ENCODE measurements at places on chromosomes 7 and 10. TPM values are rescaled to one million over a fixed set of nuclear protein-coding genes. Genes with fewer than 3 reads are reported as not detected.
A peak's percentile ranks its signal among the peaks of the same experiment; 100 is the strongest.

Gene TMEM176A
- total RNA-seq, result 8.0 TPM

Gene ZNF853
- 13.7 TPM for total RNA-seq

Gene NME8
- 0.67 TPM for total RNA-seq

Gene CLEC2L
- 0.22 TPM for total RNA-seq

Gene TAS2R3
- total RNA-seq, result 3.9 TPM

Gene NRF1
- total RNA-seq, result 32.4 TPM

GRCh38 chr10:130354976-130355795 lies 219.0 kb downstream of the GLRX3 start:
- no peak overlapping the region for H3K27ac ChIP-seq
- H3K36me3 ChIP-seq, result no peaks in the 10 kb centered on the region
- peaks cover 4% of the 10 kb centered on the region for H3K27me3 ChIP-seq
- H3K4me1 ChIP-seq, result no peaks in the 10 kb centered on the region

- no peak overlapping the region for H3K4me3 ChIP-seq
- H3K4me1 ChIP-seq, result no peaks in the 10 kb centered on the region
- H3K27ac ChIP-seq, result no peak overlapping the region
- no peaks in the 10 kb centered on the region for H3K36me3 ChIP-seq
- DNase-seq, result no peak
- no peaks in the 10 kb centered on the region for H3K27me3 ChIP-seq
Observed at GRCh38 chr7:38541440-38541839, 89.7 kb downstream of the AMPH start.

DNA sequence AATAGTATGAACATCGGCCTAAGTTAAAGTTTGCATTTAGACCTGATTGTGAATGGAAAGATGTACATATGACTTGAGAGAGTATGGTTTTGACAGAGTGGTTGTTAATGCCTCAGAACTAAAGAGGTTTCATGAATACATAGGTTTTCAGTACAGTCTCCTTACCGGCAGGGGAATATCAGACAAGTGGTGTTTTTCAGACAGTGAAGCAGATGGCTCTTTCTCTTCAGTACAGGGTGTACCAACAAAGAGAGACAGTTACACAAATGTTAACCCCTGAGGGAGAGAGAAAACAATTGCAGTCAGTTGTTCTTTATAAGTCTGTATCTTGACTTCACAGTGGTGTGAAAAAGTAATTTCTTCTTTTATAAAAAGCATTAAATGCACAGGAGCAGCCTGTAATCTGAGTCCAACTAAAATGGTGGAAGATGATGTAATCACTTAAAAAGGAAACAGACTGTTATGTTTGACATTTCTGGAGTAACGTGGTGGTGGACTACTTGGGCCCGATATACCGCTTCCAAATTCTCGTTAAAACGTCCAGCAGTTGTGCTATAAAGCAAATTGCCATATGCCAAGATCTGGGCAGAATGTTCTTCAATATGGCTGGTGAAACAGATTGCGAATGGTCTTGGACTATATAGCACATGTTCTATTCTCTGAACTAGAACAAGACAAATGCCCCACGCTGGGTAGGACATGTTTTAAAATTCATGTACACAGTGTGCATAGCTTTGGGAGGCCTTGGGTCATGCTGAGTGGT lies 69.2 kb downstream of the SDK1 start:
- no peak for DNase-seq
- H3K27me3 ChIP-seq, result no peaks in the 10 kb centered on the region
- peaks cover 5% of the 10 kb centered on the region for H3K36me3 ChIP-seq
- peak overlapping the region; percentile 32 for H3K27ac ChIP-seq

GRCh38 chr10:47241946-47242867 lies 57.8 kb upstream of the GDF10 start:
- no peaks in the 10 kb centered on the region for H3K36me3 ChIP-seq
- no peak overlapping the region for H3K27ac ChIP-seq
- no peak overlapping the region for H3K4me3 ChIP-seq
- no peaks in the 10 kb centered on the region for H3K4me1 ChIP-seq
- DNase-seq, result no peak
- H3K27me3 ChIP-seq, result peaks cover 20% of the 10 kb centered on the region

DNA sequence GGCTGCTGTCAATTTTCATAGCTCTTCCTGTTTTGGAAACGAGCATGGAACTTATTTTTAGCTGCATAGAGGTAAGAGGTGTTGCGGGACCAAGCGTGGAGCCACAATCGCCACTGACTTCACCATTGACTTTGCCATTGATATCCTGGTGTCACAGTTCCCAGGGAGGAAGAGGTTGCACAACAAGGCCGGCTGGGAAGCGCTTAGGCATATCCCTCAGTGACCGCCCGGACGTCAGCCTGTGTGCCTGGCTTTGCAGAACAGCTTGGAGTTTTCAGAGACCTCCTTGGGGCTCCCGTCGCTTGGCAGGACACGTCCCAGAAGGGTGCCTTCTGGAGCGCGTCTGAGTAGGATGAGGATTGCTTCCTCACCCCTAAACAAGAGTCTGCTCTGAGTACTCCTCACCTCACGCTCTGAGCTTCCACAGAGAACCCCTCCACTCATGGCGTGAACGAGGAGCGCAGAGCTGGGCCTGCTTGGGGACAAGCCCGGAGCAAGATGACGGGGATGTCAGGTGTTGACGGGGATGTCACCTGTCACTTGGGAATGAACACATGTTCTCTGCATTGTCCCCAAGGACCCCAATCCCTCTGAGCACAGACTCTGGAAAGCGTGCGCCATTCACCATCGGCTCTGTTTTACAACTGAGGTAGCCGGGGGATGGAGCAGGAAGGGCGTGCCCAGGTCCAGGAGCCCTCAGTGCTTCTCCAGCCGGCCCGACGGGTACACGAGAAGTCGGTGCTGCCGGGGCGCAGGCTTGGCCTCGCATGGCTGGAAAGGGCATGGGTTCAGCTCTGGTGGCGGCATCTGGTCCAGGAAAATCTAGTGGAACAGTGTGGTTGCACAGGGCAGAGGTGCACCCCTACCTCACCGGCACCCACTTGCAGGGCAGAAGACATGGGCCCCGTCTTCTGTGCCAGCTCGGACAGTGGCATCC lies 192.3 kb upstream of the SHH start:
- no peak overlapping the region for H3K4me3 ChIP-seq
- H3K27ac ChIP-seq, result no peak overlapping the region
- no peak for DNase-seq
- peaks cover 26% of the 10 kb centered on the region for H3K27me3 ChIP-seq
- no peaks in the 10 kb centered on the region for H3K36me3 ChIP-seq

- no peaks in the 10 kb centered on the region for H3K36me3 ChIP-seq
- H3K4me1 ChIP-seq, result peaks cover 3% of the 10 kb centered on the region
- peaks cover 3% of the 10 kb centered on the region for H3K27me3 ChIP-seq
- DNase-seq, result no peak
- H3K27ac ChIP-seq, result no peak overlapping the region
Observed at GRCh38 chr10:5284311-5285057, 80.3 kb upstream of the UCN3 start.

DNA sequence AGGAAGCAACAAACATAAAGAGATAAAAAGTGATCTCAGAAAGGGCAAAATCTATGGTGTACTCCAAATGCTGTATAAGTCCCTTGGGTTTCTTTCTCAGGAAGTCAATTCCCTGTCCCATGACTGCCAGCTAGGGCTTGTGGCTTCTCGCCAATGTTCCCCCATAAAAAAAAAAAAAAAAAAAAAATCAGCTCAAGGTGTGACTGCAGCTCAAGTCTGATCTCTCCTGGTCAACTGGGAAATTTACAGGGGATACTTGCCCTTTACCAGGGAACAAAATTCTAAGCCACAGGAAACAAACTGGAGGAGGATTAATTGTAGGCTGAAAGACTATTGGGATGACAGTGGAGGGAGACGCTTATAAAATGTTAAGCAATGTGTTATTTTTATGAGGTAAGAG lies 76.0 kb downstream of the PCGF5 start:
- peaks cover 13% of the 10 kb centered on the region for H3K4me1 ChIP-seq
- DNase-seq, result no peak
- no peak overlapping the region for H3K27ac ChIP-seq
- no peaks in the 10 kb centered on the region for H3K36me3 ChIP-seq

DNA sequence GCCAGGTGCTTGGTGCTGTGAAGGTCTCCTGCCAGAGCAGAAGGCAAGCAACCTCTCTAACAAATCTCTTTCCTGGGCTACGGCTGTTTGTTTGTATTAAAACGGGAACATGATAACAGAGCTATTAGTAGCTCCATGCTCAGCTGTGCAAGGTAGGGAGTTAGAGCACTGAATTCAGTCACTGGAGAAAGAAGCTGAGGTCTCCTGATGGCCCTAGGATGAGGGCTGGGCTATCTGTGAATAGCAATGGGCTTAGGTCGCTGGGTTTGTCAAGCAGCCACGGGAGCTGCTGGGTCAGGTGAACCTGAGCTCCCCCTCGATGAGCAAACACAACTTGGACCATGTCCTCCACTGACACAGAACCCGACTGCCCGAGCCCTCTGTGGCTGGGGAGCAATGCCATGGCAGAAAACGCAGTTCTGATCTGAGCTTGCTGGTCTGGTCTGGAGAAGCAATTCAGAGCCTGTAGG lies 24.4 kb downstream of the TACC2 start:
- H3K36me3 ChIP-seq, result no peaks in the 10 kb centered on the region
- H3K27me3 ChIP-seq, result peaks cover 5% of the 10 kb centered on the region
- no peak overlapping the region for H3K4me3 ChIP-seq
- H3K4me1 ChIP-seq, result peaks cover 8% of the 10 kb centered on the region
- DNase-seq, result no peak
- peak overlapping the region; percentile 31 for H3K27ac ChIP-seq

DNA sequence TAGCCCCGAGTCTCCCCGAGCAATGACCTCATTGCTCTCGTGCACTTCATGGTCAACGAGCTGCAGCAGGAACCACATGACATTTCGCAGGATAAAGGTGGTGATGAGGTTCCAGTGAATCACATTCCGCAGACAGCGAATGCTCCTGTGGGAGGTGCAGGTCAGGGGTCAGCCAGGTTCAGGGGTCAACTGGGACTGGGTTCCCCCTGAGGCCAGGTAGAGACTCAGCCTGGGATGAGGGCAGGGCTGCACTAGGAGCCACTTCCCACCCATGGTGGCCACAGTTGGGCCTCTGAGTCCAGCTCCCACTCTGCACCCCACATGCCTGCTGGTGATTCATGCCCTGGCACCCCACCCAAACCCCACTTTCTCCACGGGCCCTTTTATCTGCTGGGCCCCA lies 17.2 kb downstream of the CRHR2 start:
- H3K27me3 ChIP-seq, result no peaks in the 10 kb centered on the region
- no peaks in the 10 kb centered on the region for H3K4me1 ChIP-seq
- no peaks in the 10 kb centered on the region for H3K36me3 ChIP-seq
- no peak overlapping the region for H3K27ac ChIP-seq
- no peak overlapping the region for H3K4me3 ChIP-seq
- DNase-seq, result no peak

DNA sequence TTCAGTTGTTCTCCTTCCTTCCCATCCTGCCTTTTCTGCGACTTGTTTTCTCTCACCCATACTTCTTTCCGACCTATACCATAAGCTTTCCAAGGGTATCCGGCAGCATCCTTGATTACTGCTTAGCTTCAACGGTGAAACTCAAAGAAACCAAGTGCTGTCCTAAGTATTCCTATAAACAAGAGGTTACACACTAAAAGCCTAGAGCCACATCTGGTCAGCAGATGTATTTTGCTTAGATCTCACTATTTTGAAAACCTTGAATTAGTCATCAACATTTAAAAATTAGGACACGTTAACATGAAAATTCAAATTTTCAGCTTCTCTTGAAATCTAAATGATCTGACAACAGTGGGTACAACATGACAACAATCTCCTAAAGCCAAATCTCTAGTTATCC lies 20.0 kb downstream of the ARHGAP21 start:
- no peak for DNase-seq
- peaks cover 12% of the 10 kb centered on the region for H3K4me1 ChIP-seq
- H3K4me3 ChIP-seq, result no peak overlapping the region
- no peaks in the 10 kb centered on the region for H3K27me3 ChIP-seq

- no peak for DNase-seq
- no peaks in the 10 kb centered on the region for H3K36me3 ChIP-seq
- peaks cover 3% of the 10 kb centered on the region for H3K4me1 ChIP-seq
- H3K27ac ChIP-seq, result no peak overlapping the region
- no peaks in the 10 kb centered on the region for H3K27me3 ChIP-seq
Observed at GRCh38 chr7:37656913-37657530, 26.5 kb upstream of the GPR141 start.

DNA sequence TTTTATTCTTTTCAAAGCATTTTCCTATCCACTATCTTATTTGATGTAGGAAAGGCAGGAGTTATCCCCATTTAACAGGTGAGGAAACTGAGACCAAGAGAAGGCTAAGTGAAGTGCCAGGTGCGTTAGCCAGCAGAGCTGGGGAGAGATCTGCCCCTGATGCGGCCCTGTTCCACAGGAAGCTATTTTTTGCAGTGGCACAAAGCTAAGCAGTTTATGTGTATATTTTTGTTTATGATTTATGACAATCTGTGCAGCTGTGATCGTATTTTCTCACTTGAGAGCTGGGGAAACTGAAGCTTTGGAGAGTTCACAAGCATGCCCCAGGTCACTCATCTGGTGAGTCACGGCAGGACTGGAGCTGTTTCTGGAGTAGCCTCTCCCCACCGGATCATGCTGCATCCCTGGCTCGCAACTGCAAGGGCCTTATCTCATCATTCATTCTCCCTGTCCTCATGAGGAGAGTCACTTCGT lies 38.8 kb downstream of the SLC29A3 start:
- H3K4me3 ChIP-seq, result no peak overlapping the region
- H3K27me3 ChIP-seq, result no peaks in the 10 kb centered on the region
- H3K4me1 ChIP-seq, result no peaks in the 10 kb centered on the region
- no peak for DNase-seq
- no peak overlapping the region for H3K27ac ChIP-seq
- H3K36me3 ChIP-seq, result peaks cover 8% of the 10 kb centered on the region

DNA sequence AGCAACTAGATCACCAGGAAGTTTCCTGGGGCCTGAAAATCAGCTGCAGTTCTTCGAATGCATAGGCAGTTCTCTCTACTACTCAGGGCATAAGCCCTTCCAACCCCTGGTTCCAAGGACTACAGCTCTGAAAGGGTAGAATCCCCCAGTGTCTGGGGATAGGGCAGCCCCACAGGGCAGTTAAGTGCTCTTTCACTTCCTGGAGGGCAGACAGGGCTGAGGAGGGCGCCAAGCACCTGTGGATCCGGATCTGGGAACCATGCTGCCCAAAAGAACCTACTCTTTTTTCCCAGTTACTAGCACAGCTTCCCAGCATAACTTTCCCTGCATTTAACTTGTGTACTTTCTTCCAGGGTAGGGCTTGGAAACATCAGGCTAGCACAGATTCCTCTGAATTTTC lies 41.1 kb downstream of the CXCL12 start:
- H3K4me1 ChIP-seq, result no peaks in the 10 kb centered on the region
- no peaks in the 10 kb centered on the region for H3K36me3 ChIP-seq
- no peak overlapping the region for H3K27ac ChIP-seq
- DNase-seq, result no peak

Measured in progenitor cell of endocrine pancreas (in vitro differentiated cells).